ENCODE measurements at places on chromosomes 6 and 20.
A peak's percentile ranks its signal among the peaks of the same experiment; 100 is the strongest.

GRCh38 chr20:4688305-4688704 lies 33.4 kb upstream of the PRND start:
- DNase-seq, result no peak

GRCh38 chr6:149847939-149848267 lies 16.3 kb downstream of the LRP11 start:
- DNase-seq, result no peak

DNA sequence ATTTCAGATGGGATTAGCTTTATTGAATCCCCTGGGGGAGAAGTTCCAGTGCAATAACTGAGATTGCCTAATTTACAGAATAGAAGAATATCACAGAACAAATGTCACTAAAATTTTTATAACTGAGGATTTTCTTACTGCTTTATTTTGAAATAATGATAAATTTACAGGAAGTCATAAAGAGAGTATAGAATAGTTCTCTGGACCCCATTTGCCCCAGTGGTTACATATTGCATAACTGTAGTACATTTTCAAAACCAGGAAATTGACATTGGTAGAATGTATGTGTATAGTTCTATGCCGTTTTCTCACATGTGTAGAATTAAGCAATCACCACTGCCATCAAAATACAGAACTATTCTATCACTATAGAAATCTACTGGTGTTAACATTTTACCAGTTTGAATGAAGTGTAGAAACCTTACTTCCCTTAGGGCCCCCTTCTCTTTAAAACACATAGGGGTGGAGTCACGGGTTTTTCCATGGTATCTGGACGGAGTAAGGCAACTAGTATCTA lies 18.3 kb downstream of the KIF6 start:
- DNase-seq, result no peak

DNA sequence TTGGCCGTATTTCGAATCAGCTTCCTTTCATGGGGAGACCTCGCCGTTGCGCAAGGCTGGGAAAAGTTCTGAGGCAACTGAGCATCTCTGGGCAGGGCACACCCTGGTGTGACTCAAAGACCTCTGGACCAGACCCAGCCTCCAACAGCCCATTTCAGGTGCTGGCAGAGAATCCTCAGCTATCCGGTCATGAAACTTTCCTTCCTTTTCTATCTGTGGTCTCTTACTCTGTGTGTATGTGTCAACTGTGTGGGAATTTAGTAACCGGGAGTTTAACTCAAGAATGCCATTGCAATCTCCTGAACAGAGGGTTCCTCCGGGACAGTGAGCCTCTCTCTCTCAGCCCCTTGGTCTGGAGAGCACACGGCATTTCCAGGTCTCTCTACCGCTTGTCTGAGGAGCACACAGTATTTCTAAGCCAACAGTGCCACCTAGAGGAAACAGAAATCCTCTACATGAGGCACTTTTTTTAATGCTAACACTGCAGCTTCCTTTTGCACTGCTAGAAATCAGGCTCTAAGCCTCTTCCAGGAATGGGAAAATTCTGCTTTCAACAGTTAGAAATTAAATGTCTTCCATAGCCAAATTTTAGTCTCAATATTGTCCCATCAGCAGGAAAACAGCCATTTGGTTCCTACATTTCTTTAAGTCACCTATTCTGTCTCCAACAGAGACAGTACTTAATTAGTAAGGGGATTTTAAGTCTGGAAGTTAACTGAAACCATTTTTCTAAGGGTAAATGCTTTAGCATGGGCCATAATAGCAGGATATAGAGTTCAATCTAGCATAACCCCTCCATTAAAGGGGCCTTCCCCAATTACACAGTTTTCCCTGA lies 32.7 kb downstream of the PLN start:
- DNase-seq, result no peak

- no peak for DNase-seq
These were observed 47.2 kb downstream of the FOXF2 start for GRCh38 chr6:1436334-1437306.

- no peak for DNase-seq
These were observed 25.8 kb upstream of the TNFRSF21 start for GRCh38 chr6:47335466-47335865.

DNA sequence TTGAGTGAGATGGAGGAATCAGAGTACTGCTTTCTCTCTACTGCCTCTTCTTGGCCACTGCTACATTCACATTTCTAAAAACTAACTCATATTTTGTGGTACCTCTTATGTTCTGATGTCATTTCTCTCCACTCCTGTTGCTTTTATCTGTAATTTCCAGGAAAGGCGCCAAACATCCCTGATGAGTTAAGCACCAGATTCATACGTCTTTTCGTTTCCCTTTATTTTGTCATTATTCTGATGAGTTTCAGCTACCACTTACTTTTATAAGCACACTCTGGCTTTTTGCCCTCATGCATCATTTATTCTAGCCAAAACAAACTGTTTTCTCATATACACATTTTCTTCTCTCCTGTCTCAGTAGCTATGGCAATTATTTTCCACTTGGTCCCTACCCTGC lies 680.0 kb downstream of the RNF144B start:
- no peak for DNase-seq

DNA sequence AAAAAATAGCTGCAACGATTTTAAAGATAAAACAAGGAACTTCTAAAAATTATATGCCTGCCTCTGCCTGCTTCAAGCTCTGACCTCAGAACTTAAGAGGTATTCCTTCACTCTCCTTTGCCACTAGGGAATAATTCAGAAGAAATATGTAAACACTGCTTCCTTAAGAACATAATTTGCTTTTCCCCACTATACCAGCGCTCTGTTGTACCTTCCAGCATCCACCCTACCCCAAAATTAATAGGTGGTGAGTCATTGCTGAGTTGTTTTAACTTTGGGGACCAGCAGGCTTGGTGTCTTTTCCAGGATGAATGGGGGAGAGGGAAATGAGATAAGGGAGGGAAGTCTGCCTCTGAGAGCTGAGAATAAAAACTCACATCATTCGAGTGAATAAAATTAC lies 107.7 kb upstream of the ATXN1 start:
- no peak for DNase-seq

DNA sequence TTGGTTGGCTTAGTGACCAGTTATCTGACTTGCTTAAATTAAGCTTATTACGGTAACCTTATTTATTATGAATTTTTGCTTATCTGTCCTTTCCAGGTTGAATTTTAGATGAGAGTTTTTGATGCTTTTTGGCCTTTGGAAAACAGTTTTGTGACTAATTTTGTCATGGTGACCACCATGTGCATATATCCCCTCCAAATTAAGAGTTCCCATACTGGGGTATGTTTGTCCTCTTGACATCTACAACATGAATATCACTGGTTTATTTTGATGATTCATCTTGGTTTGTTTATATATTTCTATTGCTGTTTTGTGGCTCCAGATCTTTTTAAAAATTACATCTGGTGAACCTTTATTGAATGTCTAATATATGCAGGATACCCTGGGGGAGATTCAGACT lies 61.4 kb downstream of the PHF20 start:
- no peak for DNase-seq

- DNase-seq, result no peak
These were observed 36.7 kb downstream of the LRFN2 start for GRCh38 chr6:40550202-40551101.

- no peak for DNase-seq
These were observed 43.3 kb downstream of the GTF2H5 start for GRCh38 chr6:158211273-158212055.

DNA sequence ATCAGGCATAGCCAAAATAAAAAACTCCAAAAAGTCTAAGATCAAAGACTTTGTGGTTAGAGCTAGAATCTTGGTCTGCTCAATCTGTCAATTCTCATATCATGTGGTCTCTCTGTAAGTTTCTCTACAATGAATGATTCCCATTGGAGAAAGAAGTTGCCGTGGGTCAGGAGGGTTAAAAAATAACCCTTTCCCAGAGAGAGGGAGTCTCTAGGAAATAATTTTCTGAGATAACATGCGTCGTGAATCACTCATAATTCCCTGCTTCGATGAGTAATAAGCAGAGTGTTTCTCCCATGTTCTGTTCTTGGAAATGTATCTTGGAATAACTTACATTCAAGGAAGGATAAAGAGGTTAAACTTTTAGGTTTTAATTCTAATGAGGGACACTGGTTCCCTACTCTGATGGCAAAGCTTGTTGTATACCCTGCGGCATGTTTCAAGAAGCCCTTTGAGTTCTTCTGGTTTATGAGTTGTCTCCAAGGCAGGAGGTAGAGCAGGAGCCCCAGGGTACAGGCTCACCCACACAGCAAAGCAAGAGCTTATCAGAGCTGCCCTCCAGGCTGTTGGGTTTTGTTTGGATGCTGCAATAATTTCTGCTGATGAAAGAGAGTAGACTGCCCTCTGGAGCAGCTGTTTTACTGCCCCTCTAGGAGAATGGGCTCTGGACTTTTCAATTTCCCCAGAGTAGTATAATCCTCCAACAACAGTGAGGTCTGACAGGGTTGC lies 599.1 kb downstream of the QKI start:
- no peak for DNase-seq

- no peak for DNase-seq
These were observed 206.8 kb downstream of the TINAG start for GRCh38 chr6:54515013-54515412.

GRCh38 chr20:31596831-31597480 lies 8.1 kb upstream of the ID1 start:
- no peak for DNase-seq

DNA sequence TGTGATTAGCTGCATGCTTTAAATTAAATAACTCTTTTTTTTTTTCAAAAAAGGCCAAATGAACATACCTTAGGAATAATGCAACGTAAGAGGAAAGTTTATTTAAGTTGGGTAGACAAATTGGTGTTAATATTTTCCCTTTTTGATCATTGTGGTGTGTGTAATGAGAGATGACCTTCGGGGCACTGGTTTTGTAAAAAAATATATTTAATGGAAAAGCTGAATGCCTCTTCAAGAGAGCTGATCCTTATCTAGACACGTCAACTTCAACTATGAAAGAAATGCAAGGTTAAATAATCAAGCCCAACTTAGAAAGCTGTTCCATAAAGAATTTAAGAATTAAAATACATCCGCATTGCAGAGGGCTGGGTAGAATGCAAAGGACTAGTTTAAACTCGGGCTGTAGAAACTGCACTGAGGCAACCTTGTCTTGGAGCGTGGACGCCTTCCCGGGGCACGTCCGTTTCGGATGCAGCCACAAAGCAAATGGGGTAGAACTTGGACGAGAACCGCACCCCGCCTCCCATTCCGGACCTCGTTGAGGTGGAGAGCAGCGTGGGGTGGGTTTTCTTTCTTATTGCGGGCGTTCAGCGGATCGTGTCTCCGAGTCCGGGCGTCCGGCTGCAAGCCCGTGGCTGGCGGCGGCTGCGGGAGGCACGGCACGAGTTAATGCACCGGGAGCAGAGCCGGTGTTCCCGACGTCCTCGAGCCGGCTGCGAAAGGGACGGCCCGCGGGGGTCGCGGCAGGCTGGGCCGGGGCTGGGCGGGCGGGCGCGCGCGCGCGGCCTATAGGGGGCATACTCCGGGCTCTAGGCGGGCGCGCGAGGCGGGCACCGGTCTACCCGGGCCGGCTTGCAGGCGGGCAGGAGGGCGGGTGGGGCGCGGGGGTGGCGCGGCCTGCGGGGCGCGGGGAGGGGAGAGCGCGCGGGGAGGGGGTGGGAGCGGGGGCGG lies 1.9 kb downstream of the JARID2 start:
- peak; percentile 37 for DNase-seq

- no peak for DNase-seq
These were observed 2.4 kb upstream of the CCR6 start for GRCh38 chr6:167120583-167120903.

DNA sequence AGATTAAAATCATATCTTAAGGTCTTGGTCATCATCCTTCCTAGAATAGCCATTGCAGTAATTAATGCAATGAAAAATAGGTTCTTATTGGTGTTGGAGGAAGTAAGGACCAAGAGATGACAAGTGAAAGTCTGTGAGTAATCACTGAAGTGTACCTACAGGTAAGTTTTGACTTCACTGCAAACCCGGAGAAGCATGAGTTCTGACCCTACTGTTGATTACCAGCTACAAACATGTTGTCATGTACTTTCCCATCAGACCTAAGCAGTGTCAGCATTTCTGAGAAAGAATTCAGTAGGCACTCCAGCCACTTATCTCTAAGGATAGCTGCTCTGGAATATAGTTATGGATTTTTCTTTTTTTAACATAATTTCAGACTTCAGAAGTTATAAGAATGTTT lies 280.9 kb downstream of the ZFAND3 start:
- no peak for DNase-seq

DNA sequence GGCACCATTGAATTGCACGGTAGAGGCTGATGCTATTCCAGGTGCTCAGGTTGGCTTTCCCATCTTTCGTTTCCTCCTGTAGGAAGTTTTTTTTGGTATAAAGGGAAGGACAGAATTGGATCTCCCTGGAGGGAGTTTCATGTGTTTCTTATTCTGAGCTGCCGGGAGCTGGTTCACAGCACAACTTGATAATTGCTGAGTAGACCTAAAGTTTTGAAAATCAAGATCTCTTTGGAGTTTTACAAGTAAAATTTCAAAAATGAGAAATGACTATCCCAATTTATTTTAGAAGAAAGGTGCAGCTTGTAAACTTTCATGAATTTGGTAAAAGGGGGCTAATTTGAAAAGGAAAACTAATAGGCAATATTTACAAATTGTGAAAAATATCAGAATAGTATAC lies 125.2 kb upstream of the ESR1 start:
- no peak for DNase-seq

GRCh38 chr6:101117393-101118135 lies 236.4 kb upstream of the ASCC3 start:
- no peak for DNase-seq

- DNase-seq, result peak; percentile 12
These were observed 582 bp downstream of the SNRPB start for GRCh38 chr20:2469991-2470422.

DNA sequence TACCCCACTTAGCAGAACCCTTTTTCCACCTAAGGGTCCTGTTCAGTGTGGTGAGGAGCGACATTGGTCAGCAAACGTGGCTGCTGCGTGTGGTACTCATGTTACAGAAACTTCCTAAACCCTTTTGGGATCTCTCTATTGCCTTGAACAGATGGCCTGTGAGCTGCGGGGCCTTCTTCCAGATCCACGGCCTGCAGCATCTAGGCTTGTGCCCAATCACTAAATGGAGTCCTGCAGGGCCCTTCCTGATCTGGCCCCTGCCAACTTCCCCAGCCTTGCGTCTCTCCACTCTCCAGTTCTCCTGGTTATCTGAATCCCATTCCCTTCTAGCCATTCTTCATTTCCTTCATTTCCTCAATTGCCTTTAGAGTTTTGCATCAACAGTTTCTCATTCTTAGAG lies 85.6 kb downstream of the PDE7B start:
- DNase-seq, result no peak

DNA sequence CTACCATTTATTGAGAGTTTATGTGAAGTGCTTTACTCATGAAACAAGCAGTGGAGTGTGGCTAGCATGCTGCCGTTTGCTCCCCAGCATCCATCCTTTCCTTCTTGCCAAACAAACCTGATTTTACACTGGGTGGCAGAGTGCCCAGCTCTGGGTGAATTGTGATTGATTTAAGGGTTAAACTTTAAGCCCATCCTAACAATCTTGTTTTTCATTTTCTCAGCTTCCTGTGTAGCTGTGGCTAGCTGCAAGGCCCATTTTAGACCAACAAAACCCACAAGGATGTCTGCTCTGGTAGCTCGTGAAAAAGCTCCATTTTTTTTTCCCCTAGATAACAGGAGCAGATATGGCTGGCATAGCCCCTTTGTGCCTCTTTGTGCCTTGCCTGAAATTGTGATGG lies 77.7 kb upstream of the KCNG1 start:
- DNase-seq, result no peak

- DNase-seq, result no peak
These were observed 133.2 kb downstream of the NFATC2 start for GRCh38 chr20:51409192-51409880.

Measured in stimulated activated CD8-positive, alpha-beta memory T cell treated with anti-CD3 and anti-CD28 coated beads, Interleukin-15, amount 100 ng/mL, for 24 hours (primary cell).